ENCODE measurements at places on chromosomes 7 and 10.

DNA sequence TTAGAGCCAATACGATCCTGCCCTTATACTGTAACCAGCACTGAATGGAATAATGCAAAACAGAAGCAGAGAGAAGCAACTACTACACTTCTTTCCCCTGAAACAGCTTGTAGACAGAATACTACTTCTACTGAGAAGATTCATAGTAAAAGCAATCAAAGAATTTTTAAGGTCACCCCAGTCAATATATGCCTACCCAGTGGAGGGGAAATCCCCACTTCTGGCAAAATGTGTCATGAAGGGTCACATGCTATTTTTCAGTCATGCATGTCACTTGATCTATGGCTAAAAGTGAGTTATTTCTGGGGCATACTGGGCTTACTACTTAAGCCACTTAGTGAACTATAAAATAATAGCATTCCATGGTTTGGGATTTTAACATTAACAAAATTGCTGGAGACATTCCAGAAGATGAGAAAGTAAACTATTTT is 25.6 kb downstream of the IRF5 start:
- DNase-seq = peak; percentile 66

GRCh38 chr7:28456044-28456443 is 43.7 kb downstream of the CREB5 start:
- no peak for DNase-seq

DNA sequence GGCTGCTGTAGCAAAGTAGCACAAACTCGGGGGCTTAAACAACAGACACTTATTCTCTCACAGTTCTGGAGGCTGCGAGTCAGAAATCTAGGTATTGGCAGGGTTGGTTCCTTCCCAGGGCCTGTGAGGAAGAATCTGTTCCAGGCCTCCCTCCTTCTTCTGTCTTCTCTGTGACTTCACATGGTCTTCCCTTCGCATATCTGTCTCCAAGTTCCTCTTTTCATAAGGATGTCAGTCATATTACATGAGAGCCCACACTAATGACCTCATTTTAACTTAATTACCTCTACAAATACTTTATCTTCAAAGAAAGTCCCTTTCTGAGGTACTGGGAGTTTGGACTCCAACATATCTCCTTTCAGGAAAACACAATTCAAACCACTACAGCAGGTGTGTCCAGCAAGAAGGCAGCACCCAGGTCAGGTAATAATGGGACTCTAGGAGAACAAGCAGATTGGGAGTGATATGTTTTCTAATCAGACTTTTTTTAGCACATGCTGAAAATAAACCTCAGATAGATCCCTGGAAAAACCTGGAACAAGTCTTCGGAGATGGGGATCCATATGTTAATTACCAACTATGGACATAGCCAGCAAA is 11.7 kb downstream of the CREB5 start:
- no peak for DNase-seq

- no peak for DNase-seq
These were observed 33.6 kb downstream of the TRRAP start for GRCh38 chr7:98911916-98912315.

- no peak for DNase-seq
These were observed 83.1 kb upstream of the IGFBP3 start for GRCh38 chr7:46003896-46004875.

- DNase-seq = no peak
These were observed 84.9 kb upstream of the SKAP2 start for GRCh38 chr7:26949319-26949718.

DNA sequence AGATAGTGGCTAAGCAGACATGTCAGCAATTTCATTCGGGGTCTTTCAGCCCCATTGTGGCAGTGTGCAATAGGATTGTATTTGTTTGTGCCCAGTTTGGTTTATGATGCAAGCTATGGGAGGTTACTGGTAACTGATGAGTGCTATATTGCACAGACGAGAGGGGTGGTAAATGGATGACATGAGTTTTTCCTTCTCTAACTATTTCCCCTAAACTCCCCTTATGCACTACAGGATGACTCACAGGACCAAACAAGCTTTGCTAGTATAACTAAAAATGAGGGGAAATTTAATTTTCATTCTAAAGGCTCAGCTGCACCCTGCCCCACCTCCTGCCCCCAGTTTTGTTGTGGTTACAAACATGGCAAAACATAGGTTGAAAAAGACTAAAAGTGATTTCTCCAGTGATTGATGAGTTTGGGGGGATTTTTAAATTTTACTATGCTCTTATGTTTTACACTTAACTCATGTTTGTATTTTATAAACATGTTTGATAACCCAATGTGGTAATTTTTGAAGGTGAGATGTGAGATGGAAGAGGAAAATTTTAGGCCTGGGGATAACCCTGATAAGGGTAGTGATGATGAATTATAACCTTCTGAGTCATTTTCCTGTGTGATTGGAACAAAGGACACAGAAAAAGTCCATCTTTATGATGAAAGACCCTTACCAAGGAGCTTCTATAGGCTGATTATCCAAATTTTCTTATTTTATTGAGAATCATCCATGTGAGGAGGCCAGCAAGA is 60.8 kb upstream of the NAMPT start:
- no peak for DNase-seq

DNA sequence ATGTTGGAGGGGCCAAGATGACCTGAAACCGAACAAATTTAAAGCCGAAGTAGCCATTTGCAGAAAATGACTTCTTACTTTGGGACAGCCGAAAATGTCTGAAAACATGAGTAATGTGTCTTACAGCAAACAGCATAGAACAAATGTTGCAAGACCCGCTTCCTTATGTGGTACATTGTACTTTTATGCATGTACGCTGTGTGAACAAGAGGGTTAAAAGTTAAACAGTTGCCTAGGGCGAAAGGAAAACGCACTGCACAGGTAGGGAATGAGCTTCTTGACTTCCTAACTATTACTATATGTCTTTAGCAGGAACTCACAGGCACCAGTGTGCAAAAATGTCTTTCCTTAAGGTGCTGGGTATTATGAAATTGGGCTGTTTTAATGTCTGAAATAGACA is 303.5 kb upstream of the MGMT start:
- no peak for DNase-seq

DNA sequence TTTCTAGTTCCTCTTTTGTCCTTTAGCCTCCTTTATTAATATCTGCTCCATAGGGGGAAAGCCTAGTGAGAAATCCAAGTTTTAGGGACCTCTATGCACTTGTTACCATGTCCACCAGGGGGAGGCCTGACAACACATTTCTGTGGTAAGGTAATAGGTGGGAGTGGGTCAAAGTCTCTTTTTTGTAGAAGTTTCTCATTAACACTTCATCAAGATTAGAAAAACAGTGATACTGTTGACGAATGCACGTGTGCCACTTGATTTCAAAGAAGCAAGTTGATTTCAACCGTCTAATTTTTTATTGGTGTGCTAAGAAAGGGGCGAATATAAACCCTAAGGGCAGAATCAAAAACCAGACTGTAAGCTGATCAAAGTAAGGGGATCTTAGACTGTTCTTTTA is 30.6 kb downstream of the CISD1 start:
- peak; percentile 47 for DNase-seq

DNA sequence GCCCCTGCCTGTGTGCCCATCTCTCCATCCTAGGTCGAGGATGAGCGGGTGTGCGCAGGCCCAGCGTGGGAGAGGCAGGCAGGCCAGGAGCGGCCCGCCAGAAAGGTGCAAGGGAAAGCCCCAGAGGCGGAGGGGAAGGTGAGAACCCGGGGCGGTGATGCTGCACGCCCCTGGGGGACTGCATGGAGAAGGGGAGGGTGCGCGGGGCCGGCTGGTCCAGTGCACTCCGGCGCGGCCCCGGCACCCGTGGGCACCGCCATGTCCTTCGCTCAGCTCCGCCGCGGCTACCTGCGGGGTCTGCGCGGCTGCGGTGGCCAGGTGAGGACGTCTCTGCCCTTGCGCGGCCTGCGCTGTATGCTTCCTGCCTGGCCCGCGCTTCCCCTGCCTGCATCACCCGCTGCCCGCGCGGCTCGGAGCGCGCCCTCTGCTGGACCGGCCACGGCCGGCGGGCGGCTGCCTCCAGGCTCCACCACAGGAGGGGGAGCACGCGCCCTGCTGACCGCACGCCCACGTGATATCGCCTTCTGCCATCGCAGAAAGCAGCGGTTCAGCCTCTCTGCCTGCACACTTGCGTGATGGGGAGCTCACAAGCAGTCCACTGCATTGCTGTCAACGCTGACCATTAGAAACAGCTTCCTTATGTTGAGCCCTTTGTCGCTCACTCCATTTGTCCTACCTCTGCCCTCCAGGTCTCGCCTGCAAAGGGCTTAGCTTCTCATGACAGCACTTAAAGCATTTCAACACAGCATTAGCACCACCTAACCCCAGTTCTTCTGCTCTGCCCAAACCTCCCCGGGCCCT is 73.9 kb downstream of the CXCL12 start:
- DNase-seq = peak; percentile 89

DNA sequence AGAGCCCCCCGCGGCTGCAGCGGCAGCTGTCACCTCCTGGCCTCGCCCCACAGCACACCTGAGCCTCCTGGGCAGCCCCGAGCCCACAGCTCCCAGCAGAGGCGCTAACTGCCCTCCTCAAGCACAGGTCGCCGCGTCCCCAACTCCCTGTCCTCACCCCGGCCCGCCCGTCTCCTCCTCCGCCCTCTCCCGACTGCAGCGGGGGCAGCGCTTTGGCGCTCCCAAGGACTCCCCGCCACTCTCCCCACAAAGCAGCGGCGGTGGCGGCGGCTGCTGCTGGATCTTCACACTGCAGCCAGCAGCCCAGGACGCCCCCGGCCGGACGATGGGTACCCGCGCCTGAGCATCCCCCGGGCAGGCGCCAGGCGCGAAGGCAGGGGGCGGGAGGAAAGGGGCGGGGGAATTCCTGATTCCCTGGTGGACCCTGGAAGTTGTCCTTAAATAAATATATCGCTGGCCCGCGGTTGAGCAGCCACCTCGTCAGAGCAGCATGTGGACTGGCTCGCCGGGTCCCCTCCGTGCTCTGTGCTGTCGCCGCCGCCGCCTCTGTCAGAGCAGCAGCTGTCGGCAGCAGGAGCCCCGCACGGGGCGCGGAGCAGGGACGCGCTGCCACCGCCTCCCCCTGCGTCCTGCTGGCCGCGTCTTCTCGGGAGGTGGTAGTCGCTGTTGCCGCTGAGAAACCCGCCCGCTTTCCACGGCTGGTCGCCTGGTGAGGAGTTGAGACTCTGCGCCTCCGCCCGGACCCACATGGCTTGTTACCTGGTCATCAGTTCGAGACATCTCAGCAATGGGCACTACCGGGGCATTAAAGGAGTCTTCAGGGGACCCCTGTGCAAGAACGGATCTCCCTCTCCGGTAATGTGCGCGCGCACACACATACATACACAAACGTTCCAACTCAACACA is at the start of gene ZNF804B:
TSS of gene ZNF804B (plus strand) at position 471 of the 906 bp plus-strand sequence. CDS start at position 748, 277 bp downstream.
- DNase-seq = peak; percentile 13

Measured in GM20000 (cell line).